ENCODE measurements at places on chromosomes 3 and 15.

DNA sequence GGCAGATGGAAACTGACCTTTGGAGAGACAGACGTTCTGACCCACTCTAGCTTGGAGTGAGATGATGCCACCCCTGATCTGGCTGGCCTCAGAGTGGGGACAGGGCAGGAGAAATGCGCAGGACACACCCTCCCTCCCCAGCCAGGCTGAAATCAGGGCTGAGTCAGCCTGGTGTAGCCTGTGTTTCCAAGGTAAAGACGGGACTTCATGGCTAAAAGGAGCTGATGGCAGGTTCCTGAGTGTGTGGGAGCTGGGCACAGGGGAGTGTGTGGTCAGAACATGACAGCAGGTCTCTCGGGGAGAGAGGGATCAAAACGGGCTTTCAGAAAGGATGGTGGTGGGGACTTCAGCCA lies 14.6 kb upstream of the POLG start:
- no peak for DNase-seq

GRCh38 chr3:170204509-170204908 lies 17.7 kb upstream of the PRKCI start:
- DNase-seq: no peak

DNA sequence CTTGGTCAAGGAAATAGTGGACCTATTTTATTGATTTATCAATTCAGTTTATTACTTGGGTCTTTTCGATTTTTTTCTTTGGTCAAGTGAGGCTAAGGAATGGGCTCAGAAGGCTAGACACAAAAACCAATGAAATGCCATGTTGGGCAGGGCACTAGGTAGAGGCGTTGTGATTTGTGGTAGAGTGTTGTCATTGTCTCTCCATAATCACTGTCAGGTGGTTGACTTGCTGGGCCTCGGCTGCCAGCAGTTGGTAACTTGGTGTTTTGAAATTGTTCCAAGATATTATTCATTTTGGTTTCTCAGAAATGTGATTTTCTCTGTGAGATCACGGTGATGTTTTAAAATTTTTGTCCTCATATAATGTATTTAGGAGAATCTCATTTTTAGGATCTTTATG lies 173.6 kb downstream of the KLHL25 start:
- DNase-seq: no peak

DNA sequence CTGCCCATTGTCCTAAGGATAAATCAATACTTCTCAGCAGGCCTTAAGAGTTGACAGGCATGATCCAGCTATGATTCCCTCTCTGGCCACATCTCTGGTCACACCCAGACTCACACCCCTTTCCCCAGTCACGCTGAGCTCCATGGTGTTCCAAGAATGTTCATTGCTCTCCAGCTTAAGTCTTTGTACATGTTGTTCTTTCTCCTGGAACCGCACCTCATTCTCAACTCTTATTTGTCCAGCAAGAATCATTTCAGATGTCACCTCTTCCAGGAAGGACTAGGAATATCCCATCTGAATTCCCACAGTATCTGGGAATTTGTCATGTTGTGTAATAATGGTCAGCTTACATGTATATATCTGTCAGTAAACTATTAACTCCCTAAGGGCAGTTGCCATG lies 118.3 kb upstream of the GALNT15 start:
- no peak for DNase-seq

DNA sequence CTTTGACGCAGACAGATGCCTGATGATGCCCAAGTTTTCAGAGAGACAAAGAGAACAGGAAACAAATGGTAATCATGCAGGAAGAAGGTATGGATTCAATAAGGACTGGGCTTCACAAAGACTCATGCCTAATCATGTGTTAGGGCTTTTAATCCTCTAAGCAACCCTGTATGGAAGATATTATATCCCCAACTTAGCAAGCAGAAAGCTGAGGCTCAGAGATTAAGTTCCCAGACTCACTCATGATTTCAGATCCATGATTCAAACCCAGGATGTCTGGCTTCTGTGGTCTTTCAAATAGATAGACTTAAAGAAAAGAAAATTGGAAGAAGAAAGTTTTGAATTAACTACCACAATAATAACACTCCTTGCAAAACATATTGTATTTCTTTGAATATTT lies 4.1 kb upstream of the CLASP2 start:
- DNase-seq: no peak

- DNase-seq: no peak
These were observed 28.5 kb downstream of the BTLA start for GRCh38 chr3:112470788-112471187.

GRCh38 chr3:13332158-13332557 lies 88.0 kb downstream of the NUP210 start:
- no peak for DNase-seq

DNA sequence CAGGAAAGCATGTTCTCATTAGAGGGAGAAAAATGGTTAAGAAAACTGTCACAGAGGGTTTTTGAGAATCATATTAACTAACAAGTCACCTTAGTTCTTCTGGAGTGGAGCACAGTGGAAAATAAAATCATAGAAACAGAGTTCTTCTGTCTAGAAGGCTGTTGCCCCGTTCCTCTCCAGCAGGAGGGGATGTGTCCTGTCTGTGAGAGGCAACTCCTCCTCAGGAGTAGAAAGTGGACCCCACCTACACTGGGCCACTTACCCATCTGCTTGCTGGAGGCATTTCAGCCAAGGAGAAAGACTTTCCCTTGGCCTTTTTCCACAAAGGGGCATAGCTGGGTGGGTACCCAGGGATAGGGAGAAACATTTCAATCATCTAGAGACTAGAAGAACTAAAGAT lies 106.6 kb downstream of the SSR3 start:
- DNase-seq: peak; percentile 1

DNA sequence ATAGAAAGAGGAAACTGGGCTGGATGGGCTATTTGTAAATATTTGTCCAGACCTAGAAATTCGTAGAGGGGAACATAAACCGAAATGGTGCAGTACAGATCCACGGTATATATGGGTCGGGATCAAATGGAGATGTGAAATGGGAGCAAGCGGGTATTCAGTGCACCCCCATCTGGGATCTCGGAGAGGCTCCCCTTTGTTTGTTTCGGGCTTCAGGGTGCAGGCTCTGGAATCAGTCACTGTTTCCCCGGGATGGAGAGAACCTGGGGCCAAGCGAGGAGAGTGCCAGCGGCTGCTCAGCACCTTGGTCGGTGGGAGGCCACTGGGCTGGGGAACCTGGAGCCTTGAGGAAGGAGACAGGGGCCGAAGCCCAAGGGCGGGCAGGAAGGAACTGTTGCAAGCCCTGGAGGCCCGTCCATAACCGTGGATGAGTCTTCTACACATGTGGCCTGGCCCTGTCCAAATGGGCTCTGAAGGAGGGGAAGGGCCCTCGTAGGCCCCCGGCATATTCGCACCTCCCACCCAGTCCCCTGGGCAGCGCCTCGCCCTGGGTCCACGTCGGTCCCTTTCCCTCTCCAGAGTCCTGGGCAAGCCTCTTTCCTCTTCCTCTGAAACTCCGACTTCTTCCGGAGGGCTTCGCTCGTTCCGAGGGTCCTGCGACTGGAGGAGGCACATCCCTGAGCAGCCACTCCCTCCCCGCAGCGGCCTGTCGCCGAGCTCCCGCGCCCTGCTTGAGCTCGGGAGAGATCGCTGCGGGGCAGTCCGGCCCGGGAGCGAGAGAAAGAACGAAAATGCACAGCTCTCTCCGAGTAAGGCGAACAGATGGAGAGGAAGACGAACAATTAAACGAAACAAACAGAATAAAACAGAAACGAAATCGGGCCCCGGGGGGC lies 3.0 kb downstream of the ISL2 start:
- no peak for DNase-seq

DNA sequence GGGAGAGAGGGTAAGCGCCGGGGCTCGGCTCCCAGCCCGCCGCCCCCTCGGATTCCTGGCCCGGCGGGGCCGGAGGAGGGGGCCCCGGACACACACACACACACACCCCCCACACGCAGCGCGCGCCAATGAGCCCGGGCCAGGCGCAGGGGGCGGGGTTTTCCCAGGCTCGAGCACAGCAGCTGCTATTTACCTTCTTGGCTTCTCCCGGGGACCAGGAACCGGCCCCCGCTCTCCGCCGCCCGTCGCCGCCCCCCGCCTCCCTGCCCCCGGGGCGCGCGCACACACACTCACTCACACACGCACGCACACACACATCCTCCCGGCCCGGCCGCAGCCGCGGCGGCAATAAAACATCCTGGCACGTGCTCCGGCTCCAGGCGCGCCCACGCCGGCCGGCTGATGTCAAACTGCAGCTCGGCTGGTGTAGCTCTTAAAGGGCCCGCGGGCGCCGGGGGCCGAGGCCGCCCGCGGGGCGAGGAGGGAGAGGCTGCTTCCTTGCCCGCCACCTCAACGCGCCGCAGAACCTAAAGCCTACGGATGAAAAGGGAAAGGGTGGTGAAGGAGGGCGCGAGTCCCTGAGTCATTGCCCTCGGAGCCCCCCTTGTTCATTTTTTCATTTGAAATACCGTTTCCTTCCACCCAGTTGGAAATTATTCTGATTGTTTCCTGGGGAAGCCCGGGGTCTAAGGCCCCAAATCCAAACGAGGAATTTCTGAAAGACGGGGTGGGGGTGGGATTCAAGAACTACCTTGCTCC lies 1.0 kb upstream of the HES1 start:
- peak; percentile 53 for DNase-seq

GRCh38 chr3:47121409-47121808 lies 42.5 kb downstream of the SETD2 start:
- DNase-seq: no peak

All from stimulated activated CD8-positive, alpha-beta memory T cell treated with anti-CD3 and anti-CD28 coated beads, Interleukin-2, amount 100 ng/mL, for 1 hour (primary cell).